ENCODE measurements at places on chromosomes 3 and 15. TPM values are rescaled to one million over a fixed set of nuclear protein-coding genes. Genes with fewer than 3 reads are reported as not detected.

GRCh38 chr3:98875535-98875934, 26.0 kb downstream of the DCBLD2 start:
- no peak for DNase-seq

DNA sequence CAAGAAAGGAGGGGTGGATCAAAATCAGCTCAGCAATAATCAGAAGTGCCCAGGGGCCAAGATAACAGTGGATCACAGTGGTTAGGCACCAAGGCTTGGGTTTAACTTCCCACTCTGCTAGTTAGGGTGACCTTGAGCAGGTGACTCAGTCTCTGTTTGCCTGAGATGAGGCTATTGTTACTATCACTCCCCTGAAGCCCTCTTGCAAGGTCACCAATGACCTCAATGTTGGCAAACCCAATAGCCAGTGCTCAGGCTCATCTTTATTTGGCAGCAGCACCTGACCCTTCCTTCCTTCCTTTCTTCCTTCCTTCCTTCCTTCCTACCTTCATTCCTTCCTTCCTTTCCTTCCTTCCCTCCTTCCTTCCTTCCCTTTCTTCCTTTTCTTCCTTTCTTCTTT, 102.4 kb upstream of the HACD2 start:
- DNase-seq, result no peak

DNA sequence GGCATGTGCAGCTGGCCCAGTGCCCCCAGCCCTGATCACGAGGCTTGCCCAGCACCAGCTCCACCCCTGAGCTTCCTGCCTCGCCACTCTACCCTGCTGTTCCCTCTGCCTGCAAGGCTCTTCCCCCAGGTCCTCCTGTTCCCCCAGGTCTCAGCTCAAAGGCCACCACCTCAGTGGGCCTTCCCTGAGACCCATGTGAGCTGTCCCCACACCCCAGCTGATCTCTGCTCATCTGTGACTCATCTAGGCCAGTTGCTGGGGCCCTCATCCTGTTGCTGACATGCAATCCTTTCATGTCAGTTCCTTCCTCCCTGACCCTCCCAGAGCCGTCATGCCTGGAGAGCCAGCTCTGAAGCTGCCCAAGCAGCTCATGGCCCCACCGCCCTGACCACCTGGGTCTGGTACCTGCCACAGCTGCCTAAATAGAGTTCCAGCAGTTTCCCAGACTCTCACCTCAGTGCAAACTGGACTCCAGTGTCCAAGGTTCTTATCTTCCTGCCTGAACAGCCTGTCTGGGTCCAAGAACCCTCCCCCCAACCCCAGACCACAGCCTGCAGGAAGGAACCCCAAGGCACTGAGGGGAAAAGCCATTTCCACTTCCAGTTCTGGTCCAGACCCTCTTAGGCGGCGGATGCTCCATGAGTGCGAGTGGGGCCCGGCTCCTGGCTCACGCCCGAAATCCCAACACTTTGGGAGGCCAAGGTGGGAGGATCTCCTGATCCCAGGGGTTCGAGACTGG, 116.6 kb upstream of the IQSEC1 start:
- no peak for DNase-seq

DNA sequence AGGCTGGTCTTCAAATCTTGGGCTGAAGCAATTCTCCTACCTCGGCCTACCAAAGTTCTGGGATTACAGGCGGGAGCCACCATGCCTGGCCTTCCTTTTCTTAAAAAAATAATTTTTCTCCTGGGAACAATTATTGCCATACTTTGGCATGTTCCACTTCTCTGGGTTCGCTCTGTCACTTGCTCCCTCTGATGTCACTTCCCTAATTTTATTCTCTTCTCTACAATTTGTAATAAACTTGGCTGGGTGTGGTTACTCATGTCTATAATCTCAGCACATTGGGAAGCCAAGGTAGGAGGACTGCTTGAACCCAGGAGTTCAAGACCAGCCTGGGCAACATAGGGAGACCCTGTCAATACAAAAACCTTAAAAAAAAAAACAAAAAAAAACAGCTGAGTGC, 6.1 kb upstream of the IMPDH2 start:
- DNase-seq, result no peak

The MAGEF1 gene
- 31.3 TPM for total RNA-seq

The GLCE gene
- total RNA-seq, result 8.9 TPM
